Stimulated activated CD4-positive, alpha-beta T cell treated with anti-CD3 and anti-CD28 coated beads, Interleukin-4, amount 100 ng/mL, for 48 hours (primary cell): ENCODE measurements at places on chromosomes 16 and 17.

DNA sequence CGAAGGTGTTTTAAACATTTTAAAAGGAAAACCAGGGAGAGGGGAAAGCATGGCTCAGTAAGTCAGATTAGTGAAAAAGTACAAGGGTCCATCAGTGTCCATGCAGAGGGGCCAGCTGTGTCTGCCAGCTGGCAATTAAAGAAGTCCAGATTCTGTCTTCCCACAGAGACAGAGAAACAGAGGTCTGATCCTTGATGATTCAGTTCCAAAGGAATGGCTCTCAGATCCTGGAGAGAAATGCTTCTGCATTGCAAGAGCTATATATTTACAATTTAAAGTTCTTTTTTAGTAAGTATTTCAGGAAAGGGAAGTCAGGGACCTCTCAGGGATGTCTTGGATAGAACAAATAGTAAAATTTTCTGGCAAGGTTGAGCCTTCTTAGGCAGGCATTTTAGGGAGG, 56.2 kb downstream of the HSD17B2 start:
- no peak for DNase-seq

DNA sequence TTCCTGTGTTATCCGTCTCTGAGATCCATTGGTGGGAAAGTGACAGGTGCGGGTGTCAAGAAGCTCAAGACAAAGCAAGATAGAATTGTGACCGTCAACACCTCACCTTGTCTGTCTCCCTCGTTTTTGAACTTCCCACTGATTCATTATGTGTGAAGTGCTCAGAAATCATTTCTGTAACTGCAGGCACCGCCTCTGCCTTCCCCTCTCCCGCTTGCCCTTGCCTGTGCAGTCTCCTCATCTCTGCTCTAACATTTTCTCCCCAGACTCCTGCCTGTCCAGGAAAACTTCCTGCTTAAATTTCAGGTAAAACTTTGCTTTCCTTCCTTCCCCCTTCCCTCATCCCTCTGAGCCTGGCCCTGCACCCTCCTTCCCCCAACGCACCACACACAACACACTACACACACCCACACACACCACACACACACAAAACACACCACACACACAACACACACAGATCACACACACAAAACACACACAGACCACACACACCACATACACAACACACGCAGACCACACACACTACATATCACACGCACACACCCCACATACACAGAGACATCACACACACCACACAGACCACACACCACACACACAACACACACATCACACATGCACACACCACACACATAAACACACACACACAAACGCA, 25.7 kb downstream of the CALB2 start:
- DNase-seq: no peak

GRCh38 chr16:5905935-5906334, 808.3 kb upstream of the EEF2KMT start:
- DNase-seq: no peak

DNA sequence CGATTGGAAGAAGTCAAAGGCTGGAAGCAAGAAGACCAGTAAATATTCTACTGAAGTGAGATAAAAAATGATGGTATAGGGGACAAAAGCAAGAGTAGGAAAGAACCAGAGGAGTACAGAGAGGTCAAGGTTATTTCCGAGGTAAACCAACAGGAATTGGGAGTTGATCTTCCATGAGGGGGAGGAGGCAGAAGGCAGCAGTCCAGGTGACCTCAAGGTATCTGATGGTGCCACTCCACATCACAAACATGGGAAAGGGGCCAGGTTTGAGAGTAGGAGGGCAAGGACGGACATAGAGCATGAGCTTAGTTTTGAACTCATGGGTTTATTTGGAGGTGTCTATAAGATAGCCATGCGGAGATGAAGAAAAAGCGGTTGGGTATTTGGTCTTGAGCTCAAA, 79.4 kb upstream of the CDYL2 start:
- no peak for DNase-seq

- no peak for DNase-seq
Measured at GRCh38 chr17:44293509-44294226, 14.7 kb upstream of the RUNDC3A start.

DNA sequence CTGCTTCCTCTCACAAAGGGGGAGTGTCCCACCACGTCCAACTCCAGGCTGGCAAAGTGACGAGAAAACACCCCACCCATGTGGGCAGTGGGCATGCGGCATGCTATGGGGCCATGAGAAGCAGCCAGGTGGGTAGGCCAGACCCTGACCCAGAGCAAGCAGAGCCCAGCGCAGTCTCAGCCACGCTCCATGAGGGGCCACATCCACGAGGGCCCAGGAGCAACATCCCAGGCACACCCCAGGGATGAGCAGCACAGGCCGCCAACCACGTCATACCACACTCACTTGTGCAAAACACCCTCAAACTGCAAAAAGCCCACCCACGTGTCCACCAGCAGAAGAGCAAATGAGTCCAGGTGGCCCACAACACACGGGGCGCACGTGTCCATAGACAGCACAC, 117.0 kb downstream of the ZNF778 start:
- DNase-seq: no peak

GRCh38 chr16:17899141-17899540, 428.4 kb upstream of the XYLT1 start:
- no peak for DNase-seq

- DNase-seq: no peak
Measured at GRCh38 chr17:5422505-5422904, 2.5 kb downstream of the RPAIN start.

- DNase-seq: no peak
Measured at GRCh38 chr16:28078261-28078660, 14.7 kb upstream of the GSG1L start.

GRCh38 chr17:55458978-55459377, 37.3 kb upstream of the MMD start:
- peak; percentile 54 for DNase-seq

DNA sequence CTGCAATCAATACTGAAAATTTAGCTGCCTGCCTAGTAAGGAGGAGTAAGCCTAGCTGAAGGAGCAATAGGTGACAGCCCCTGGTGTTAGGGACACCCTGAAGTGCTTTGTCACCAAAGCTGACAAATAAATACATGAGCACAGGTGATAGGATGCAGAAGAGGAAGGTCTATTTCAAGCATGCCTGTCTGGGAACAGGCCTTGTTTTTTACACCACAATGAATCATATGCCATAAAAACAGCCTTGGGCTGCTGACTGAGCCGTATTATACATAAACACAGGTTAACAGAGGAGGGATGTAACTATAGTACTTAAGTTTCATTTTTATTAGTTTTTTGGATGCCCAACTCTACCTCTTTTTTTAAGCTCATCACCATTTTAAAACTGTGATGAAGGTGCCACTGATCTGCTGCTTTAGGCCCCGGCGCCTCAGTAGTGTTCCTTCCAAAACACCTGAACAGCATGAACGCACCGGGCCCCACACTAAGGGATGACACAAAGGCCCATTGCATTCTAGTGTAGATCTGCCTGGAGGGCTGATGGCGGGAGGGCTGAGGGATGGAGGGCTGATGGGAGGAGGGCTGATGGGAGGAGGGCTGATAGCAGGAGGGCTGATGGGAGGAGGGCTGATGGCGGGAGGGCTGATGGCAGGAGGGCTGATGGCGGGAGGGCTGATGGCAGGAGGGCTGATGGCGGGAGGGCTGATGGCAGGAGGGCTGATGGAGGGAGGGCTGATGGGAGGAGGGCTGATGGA, 150.3 kb downstream of the AATF start:
- DNase-seq: no peak

DNA sequence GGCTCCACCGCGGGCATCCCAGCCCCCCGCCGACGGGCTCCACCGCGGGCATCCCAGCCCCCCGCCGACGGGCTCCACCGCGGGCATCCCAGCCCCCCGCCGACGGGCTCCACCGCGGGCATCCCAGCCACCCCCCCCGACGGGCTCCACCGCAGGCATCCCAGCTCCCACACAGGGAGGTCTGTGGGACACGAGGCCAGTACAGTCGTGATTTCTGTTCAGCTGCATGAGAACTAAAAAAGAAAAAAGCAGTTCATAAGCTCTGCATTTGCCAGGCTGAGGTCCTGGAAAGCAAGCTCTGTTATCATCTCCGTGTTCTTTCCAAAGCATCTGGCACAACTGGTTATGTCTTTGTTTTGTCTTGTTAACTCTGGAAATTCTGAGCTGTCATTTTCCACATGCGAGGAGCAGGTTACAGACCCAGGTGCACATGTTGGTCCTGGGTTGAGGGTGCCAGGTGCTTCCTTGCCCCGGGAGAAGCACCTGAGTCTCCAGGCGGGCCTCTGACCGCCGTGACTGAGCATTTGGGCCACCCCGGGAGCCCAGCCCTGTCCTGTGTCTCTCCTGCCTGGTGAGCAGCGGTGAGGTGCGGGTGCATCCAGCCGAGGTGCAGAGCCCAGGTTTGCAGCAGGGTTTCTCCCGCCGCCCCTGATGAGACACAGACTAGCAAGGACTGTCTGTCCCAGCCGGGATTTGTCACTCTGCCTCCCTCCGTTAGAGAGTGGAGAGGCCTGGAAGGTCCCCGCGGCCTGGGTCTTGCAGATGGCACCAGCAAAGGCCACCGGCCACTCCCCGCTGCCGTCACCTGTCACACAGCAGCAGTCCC, 9.9 kb upstream of the WFIKKN1 start:
- no peak for DNase-seq

- peak; percentile 38 for DNase-seq
Measured at GRCh38 chr17:77542551-77543490, 402.1 kb downstream of the SEC14L1 start.

- no peak for DNase-seq
Measured at GRCh38 chr16:66254751-66255150, 111.7 kb upstream of the CDH5 start.

- DNase-seq: no peak
Measured at GRCh38 chr17:49525831-49526741, 31.0 kb downstream of the NGFR start.

DNA sequence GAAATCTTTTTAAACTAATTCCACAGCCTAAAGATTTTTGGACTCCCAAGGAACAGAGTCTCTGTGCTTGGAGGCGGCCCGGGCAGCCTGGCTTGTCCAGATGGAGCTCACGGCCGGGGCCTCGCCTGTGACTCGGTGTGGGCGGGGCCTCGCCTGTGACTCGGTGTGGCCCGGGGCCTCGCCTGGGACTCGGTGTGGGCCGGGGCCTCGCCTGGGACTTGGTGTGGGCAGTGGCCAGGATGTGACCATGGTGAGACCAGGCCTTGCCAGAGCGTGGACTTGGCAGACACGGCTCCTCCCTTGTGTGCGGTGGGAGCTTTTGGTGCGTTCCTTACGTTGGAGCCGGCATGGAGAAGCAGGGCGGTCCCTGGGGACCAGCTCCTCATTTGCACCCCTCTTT, 92.3 kb downstream of the METRNL start:
- DNase-seq: no peak
